Foreskin melanocyte (primary cell): ENCODE measurements at places on chromosomes 12 and 14.

DNA sequence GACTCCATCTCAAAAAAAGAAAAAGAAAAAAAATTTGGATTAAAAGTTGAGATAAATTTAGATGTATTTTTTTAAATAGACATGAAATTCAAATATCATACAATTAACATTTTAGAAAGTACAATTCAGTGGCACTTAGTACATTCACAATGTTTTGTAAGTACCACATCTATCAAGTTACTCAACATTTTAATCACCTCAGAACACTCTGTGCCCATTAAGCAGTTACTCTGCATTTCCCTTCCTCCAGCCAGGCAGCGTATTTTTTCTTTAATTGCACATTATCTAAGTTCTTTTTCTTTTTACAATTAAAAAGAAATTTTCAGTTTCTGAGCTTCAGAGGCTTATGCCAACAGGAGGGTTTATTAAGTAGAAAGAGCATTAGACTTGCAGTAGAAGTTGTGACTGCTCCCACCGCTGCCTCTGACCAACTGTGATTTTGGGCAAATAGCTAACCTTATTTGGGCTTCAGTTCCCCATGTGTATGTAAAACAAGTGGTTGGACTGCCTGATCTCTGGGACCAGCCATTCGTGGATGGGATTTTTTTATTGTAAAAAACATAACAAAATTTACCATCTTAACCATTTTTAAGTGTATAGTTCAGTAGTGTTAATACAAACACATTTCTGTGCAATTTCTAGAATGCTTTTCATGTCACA, 65.7 kb downstream of the WNK1 start:
- no peak for DNase-seq

- no peak for DNase-seq
These were observed 441.8 kb downstream of the TMTC2 start for GRCh38 chr12:83128540-83128939.

- DNase-seq: peak; percentile 26
These were observed 174.2 kb downstream of the SSPN start for GRCh38 chr12:26369588-26369987.

DNA sequence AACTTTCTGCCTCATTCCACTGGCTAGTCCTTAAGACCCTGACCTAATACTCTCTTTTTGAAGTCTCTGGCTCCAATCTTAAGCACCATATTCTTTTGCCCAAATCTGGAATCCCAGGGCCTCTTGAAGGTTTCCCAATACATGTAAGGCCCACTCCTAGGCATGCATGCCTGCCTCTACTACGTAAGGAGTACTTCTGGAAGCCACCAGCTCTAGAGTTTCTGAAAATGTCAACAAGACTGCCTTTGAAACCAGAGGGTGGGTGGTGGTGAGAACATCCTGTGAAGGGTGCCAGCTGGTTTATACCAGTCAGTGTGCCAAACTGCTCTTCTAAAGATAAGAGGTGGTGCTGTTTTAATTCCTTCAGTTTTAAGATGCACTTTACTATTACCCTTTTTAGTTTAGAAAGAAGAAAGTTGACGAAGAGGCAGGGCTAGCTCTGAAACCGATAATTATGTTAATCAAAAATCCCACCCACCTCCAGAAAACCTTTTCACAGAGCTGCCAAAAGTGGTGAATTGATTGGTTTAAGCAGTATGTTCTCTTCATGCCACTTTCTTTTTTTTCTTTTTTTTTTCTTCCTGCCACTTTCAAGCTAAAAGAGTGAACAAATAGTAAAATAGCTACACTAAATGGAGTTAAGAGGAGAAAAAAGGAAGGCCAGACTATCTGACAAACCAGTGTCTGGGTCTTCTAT, 8.7 kb upstream of the WDR89 start:
- DNase-seq: no peak

DNA sequence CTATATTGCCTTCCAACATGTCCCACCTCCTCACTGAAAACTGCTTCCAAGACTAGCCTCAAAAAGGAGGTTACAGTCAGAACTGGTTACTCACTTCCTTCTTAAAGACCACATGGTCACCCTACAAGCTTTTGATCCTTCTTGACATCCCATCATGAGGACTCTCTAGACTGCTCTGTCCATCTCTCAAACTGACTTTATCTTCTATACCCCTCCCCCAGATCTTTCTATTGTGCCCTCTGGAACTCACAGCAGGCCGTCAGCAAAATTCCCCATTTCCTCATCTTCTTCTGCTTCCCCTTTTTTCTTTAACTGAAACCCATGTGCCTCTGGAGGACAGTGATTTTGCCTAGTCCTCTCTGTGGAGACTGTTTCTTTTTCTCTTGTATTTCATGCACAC, 18.1 kb upstream of the IGF1 start:
- DNase-seq: no peak

- DNase-seq: no peak
These were observed 66.4 kb downstream of the TESC start for GRCh38 chr12:117032593-117033381.

DNA sequence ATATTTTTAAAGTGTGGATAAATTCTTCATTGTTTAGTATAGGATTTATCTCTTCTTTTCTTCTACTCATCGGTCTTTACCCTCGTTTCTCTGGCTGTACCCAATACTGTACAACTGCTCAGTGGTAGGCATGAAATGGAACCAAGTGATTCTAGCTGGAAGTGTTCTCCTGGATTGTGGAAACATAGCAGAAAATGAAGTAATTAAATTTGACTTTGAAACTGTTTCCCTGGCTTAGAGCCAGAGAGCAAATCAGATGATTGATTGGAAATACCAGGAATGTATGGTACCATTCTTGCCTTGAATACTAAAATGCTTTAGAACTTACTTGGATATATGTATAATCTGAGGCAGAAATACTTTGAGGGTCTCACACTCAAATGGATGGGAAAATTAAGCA, 292.3 kb downstream of the ERC1 start:
- DNase-seq: no peak

DNA sequence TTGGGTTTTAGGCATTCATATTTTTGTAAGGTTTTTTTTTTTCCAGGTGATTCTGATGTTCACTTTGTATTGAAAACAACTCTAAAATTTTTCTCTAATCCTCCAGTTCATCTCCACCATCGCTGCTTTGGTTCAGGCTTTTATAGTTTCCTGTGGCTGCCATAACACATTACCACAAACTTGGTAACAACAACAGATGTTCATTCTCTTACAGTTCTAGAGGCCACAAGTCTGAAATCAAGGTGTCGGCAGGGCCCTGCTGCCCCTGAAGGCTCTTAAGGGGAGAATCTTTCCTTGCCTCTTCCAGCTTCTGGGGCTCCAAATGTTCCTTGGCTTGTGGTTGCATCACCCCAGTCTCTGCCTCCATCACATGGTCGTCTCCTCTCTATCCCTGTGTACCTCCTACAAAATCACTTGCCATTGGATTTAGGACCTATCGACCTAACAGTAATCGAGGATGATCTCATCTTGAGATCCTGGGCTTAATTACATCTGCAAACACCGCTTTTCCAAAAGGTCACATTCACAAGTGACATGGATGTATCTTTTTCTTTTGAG, 55.2 kb downstream of the PELI2 start:
- DNase-seq: no peak

DNA sequence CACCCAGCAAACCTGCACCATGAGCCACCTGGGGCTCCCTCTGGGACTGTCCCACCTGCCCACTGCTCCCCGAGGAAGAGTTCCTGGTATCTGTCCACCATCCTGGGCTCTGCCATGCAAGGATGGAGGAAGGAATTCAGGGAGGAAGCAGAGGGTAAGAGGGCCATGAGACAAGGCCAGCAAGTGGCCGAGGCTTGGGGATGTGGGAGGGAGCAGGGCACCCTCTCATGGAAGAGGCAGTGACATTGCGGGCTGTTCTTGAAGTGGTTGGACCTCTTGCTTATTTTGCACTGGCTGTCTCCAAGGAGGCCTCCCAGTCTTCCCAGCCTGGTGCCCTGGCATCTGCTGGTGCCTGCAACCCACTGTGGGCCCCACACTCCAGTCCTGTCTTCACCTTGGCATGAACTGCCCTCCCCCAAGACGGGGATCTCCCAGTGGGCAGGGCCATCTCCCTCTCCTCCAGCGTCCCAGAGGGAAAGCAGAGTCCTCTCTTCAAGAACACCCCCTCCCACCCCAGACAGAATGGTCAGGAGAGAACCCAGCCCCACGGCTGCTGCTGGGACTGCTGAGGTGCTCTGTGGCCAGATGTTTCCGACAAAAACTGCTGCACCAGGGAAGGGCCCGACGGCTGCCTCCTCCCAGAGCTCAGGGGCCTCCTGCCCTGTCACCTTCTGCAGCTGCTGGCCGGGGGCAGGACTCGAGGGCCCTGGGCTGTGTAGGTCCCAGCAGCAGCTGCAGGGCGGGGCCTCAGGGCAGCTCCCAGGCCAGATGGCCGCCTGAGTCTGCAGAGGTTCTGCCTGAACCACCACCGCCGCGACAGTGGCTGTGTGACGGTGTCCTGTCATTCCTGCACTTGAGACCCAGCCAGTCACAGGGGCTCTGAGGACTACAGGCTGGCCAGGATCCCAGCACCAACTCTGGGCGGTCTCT, 1.8 kb upstream of the AKT1 start:
- DNase-seq: no peak

GRCh38 chr12:112995008-112995407, 16.7 kb downstream of the OAS2 start:
- no peak for DNase-seq

DNA sequence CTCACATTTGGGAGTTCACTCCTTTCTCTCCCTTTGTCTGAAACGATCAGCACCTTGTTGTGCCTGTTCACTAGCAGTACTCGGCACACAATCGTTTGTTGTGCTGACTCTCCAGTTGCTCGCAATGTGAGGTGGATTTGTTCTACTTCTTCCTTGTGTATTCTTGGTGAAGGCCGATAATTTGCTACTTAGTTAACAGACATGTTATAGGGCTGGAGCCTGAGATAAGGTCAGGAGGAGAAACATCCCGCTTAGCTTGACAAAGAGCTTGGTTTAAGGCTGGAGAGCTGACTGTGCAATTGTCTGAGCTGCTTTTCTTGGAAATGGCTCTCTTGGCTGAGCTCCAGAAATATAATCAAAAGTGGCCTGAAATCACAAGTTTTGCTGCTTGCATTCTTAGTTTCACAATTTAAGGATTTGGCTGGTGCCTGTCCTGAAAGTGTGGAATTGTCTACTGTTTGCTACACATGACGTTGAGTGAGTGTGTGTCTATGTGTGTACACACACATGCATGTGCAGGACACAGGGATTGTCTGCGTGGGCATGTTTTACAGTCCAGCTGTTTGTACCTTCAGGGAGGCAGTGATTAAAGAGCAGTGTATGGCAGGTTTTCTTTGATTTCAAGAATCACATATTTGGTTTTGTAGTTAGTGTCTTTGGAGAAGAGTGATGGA, 77.7 kb downstream of the ARF6 start:
- DNase-seq: peak; percentile 85

GRCh38 chr12:4412465-4412864, 33.0 kb upstream of the FGF23 start:
- DNase-seq: peak; percentile 24

- no peak for DNase-seq
These were observed 11.5 kb downstream of the UBC start for GRCh38 chr12:124902916-124903315.

DNA sequence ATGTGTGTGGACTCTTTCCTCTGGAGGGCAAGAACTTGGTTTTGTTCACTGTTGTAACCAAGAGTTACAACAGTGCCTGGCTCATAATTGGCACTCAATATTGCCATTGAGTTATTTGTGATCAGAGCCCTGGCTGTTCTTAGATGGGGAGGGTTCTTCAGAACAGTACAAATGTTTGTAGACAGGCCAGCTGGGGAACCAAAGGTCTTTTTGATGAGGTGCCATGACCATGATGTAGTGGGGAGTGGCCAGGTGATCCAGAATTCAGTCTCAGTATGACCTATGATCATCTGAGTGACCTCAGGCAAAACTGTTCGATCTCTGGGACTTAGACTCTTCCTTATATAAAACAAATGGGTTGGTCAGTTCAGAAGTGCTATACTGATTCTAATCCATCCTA, 3.3 kb upstream of the PRKAB1 start:
- no peak for DNase-seq

DNA sequence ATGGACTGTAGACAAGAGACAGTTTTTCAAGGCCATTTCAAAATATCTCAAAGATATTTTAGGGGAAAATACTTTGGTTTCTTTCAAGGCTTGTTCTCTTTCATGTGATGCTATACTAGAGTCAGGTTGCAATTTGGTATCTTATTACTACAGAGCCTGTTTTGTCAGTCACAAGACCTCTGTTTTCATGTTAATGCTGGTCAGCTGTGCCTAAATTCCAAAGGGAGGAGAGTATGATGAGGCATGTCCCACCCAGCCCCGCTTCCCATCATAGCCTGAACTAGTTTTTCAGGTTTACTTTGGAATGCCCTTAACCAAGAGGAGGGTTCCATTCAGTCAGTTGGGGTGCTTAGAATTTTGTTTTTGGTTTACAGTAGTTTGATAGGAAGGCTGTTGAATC, 52.6 kb downstream of the GPHB5 start:
- peak; percentile 7 for DNase-seq

DNA sequence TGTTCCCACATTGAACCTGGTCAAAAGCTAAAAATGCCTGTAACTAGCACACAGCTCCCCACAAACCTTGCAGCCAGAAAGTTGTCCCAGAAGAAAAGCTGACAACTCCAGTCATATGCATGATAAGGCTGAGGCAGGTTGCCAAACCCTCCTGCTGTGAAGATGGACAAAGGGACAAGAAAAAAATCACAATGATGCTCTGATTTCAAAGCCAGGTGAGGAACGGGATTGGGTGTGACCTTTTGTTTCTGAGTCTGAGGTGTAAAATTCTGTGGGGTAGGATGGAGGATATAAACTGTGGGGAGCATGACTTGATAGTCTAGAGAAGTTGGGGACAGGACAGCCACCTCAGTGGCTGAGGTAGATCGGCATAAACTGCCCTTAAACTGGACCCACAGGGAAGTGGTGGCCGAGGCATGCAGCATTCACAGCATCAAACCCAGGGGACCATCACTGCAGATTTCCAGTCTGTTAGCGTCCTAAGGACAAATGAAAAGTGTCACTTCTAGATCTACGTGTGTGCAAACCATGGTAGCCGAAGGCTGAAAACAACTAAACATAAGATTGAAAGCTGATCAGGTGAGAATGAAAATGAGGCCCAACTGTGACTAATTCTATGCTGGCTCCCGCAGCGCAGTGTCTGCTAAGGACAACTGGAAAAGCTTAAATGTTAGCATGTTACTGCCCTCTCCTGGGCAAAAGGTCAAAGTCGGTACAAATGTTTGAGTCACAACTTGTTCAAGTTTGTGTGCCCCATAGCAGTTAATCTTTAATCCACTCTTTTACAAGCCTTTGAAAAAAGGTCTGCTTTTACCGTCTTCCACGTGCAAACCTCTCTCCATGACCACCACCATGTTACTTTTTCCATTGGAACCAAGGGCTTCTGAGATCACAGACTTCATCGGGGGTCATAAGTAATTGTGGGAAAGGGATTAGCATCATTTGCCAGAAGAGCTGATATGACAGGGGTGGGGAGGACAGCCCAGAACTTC, 39.8 kb downstream of the GRIN2B start:
- peak; percentile 35 for DNase-seq
